CD4-positive, alpha-beta T cell (primary cell): ENCODE measurements at places on chromosomes 6 and 20. TPM values are rescaled to one million over a fixed set of nuclear protein-coding genes. Genes with fewer than 3 reads are reported as not detected.

Gene SCGN
- not detected for total RNA-seq

Gene CEP43
- total RNA-seq: 12.5 TPM

Gene ID4
- not detected for total RNA-seq

Gene NOTCH4
- 0.53 TPM for total RNA-seq

Gene CST2
- total RNA-seq: not detected

Gene ZNF341
- total RNA-seq: 2.1 TPM

DNA sequence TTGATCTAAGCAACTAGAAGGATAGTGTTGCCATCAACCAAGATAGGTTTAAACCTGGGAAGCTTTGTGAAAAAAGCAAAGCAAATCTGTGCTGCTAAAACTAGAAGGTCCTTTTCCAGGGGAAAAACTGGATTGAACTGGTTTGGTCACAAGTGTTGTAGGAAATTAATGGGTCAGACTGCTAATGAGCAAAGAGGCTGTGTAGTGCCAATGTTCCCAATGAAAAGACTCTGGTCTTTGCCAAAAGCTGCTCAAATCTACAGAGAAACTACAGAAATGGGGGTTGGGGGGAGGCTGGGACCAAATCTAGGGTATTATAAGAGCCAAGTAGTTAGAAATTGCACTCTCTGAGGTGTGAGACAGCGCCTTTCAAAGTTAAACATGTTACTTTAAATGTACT lies 85.0 kb downstream of the PLCG1 start:
- DNase-seq: no peak

- peak; percentile 32 for DNase-seq
Measured at GRCh38 chr6:5998711-5999687, 7.7 kb downstream of the NRN1 start.

DNA sequence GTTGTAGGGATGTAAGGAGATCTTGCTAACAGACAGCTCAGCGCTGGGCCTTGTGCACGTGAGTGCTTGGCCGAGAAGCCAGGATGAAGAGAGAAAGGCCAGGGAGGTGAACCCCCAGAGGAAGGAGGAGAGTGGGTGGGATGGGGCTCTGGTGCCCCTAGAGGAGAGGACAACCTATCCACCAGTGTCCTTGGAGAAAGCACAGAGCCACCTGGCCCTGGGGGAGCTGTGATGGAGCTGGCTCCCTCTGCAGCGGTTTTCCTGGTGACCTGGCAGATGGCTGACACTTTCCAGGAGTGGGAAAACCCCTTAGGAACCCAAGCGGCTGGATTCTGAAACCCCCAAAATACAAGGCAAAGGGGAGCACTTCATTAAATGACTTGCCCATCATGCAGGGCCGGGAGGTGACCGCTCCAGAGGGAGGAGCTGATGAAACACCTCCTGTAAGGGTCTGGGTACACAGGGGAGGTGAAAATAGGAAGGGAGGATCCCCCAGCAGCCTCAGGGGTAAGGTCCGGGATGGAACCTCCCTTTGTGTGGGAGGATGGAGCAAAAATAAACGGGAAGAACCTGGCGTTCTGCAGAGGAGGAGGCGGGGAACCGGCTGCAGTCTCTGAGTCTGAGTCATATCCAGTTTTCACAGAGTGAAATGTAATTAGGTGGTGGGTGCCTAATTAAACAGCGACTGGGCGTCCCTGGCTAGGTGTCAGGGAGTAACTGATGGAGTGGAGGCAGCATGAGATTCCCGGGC lies 80.4 kb downstream of the SULF2 start:
- no peak for DNase-seq

GRCh38 chr6:31128093-31128676 lies 7.9 kb upstream of the CDSN start:
- peak; percentile 72 for DNase-seq

- no peak for DNase-seq
Measured at GRCh38 chr6:11869672-11870340, 91.2 kb upstream of the ADTRP start.

DNA sequence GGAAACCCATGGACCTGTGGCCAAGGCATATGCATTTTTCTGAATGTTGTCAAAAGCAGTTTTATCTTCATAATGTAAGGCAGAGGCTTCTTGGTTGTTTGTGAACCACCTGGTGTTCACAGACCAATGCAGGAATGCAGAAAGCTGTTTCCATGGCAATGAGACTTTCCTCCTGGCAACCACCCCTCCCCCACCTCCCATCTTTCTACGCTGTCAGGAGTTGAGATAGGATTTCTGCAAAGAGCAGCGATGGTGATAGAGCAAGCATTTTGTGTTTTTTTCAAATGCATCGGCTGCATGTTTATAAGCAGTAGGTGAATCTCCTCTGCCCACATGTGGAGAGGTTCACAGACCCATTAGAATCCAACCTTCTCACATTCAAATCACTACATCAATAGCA lies 114.1 kb upstream of the SMLR1 start:
- DNase-seq: no peak
